Stimulated activated CD8-positive, alpha-beta memory T cell treated with anti-CD3 and anti-CD28 coated beads, Interleukin-4, amount 100 ng/mL, for 24 hours (primary cell): ENCODE measurements at places on chromosomes 11 and 22.

DNA sequence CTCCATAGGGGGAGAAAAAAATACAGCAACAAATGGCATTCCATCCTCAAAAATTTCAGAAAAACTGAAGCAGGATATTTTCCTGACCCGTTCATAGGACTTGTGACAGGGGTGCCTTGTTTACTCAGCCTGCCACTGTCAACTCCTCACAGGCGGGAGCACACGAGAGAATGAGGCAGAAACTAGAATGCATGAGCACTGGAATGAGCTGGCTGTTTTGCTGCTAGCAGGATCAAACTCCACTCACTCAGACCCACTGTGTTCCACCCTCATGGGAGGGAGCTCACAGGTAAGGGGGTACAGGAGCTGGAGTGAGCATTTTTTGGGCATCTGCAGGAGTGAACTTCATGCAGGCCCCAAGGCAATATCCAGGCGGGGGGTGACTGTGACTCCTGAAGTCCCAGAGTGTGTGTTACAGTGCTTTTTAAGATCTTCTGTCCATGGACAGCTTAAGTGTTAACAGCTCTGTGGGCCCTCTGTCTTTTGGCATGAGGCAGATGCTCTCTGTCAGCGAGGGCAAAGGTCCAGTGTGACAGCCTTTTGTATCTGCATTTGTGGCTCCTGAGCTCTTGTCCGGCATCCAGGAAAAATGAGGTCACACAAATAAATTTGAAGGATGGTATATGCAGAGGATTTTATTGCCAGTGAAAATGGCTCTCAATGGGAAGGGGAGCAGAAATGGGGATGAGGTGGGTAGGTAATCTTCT lies 905.7 kb upstream of the TENM4 start:
- DNase-seq = no peak

DNA sequence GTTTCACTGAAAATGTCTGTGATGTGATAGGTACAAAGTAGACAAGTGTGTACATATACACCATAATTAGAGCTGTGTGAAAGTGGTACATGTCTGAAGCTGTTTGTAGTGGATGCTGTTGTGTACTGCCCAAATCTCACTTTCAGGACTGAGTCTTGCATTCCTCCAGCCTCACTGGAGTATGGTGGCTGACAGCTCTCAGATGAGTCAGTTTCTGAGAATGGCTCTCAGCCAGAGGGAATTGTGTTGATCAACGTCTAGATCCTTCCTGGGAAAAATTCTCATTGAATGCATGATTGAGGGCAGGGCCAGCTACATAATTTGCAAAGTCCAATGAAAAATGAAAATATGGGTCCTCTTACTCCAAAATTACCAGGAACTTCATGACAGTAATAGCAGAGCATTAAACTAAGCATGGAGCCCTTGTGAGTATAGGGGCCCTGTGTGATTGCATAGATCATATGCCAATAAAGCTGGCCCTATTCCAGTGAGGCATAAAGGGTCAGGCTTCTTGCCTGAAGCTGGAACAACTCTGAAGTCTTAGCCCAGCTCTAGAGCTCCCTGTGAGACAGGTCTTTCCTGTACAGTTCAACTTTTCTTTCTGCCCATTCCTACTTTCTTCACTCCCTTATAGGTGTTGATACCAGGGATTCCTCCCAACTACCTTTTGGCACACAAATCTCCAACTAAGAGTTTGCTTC lies 10.8 kb upstream of the CYP2R1 start:
- DNase-seq = no peak

DNA sequence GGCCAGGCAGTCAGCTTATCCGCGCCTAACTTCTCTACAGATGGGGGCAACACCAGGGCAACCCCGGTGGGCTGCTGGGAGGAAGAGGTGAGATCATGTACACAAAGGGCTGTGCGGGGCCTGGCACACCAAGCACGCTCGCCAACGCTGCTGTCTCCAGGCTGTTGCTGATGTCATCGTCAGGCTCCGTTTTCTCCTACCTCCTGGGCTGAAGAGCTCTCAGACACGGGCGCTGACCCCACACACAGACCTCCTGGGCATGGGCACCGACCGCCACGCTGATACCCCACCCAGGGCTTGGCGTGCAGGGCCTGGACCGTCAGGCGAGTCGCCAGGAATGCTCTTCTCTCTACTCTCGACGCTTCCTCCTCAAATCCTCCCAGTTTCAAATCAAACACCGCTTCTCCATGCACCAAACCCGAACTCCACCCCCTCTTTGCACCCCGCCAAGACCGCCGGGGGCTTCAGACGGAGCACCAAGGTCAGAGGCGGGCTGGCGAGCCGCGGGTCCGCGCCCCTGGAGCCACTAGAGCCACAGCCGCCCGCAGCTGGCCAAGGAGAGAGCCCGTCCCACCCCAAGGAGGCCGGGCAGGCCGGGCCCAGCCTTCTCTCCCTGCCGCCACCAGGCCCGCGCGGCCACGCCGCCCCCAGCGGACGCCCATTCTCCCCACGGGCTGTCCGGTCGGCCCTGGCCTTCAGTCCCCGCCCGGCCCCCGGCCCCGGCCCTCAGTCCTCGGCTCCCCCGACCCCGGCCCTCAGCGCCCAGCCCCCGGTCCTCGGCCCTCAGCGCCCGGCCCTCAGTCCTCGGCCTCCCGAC lies 772 bp downstream of the SBF1 start:
- peak; percentile 33 for DNase-seq

DNA sequence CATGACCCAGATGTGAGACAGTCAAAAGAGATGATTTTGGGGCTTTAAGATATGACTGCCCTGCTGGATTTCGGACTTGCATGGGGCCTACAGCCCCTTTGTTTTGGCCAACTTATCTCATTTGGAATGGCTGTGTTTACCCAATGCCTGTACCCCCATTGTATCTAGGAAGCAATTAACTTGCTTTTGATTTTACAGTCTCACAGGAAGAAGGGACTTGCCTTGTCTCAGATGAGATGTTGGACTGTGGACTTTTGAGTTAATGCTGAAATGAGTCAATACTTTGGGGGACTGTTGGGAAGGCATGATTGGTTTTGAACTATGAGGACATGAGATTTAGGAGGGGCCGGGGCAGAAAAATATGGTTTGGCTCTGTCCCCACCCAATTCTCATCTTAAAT lies 88.4 kb downstream of the RSF1 start:
- no peak for DNase-seq

- no peak for DNase-seq
These were observed 135.8 kb upstream of the TIMP3 start for GRCh38 chr22:32665676-32666075.

DNA sequence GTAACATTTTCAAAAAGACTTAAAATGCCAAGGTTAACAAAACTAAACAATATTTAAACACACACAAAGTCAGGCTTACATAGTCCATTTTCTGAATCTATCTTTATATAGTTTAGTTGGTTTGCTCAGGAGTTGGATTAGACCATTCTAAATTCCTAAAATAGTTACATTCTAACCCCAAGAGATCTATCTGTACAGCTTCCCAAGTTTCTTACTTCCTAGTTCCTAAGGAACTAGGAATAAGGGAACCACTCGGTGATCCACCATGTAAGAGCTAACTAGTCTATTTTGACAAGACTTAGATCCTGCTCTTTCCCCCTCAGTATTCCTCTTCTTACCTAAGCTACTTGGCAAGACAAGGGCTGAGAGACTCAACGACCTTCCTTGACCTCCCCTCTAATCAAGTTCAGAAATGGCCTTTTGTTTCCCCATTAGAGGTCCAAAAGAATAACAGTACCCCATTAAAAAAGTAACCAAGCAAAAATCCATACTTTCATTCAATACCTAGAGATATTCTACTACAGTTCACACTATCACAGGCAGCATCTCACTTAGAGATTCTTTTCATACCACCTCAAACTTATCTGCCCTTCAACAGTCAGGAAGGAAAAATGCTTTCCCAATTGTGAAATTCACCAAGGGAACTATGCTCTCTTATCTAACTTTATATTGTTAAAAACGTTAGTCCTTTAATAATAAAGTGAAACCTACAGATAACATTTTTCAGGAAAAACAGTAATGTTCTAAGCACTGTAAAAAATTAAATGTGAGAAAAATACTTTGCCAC lies 253.1 kb downstream of the TTC28 start:
- DNase-seq = no peak

DNA sequence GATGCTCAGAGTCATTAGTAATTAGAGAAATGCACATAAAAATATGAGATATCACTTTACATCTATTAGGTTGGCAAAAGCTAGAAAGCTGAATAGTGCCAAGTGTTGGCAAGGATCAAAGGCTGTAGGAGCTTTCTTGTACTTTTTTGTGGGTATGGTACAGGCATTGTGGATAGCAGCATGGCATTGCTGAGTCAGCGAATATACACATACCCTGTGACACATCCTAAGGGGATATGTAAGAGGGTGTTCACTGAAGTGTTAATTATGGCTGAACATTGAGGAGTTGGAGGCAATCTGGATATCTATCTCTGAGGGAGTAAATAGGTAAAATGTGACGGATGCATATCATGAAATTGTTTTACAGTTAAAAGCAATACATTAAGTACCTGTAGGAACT lies 27.0 kb upstream of the IL18BP start:
- DNase-seq = no peak

DNA sequence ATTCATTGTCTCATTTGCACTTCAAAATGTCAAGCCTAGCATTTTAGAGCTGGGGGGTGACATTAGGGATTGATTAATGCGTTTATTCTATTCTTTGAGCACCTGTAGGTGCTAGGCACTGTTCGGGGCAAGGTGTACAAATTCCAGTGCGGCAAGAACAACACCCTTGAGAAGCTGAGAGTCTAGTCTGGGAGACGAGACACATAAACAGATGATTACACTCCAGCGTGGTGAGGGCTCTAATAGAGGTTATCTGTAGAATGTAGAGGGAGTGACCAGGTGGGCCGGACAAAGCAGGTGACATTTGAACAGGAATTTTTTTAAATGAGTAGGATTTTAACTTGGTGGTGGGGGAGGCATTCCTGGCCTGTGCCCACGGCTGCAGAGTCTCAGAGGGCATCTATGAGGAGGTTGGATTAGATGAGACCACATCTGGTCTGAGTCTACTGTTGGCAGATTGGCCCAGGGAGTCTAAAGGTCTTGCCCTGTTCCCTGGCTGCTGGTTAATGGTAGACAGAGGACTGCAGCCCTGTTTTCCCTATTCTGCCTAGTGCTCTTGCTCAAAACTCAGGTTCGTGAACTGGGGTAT lies 970 bp downstream of the CAT start:
- DNase-seq = no peak

- no peak for DNase-seq
These were observed 61.5 kb downstream of the MSANTD4 start for GRCh38 chr11:105960252-105961245.
